Activated CD4-positive, alpha-beta T cell treated with anti-CD3 and anti-CD28 coated beads for 24 hours (primary cell): ENCODE measurements at places on chromosomes 2 and 18.
A peak's percentile ranks its signal among the peaks of the same experiment; 100 is the strongest.

DNA sequence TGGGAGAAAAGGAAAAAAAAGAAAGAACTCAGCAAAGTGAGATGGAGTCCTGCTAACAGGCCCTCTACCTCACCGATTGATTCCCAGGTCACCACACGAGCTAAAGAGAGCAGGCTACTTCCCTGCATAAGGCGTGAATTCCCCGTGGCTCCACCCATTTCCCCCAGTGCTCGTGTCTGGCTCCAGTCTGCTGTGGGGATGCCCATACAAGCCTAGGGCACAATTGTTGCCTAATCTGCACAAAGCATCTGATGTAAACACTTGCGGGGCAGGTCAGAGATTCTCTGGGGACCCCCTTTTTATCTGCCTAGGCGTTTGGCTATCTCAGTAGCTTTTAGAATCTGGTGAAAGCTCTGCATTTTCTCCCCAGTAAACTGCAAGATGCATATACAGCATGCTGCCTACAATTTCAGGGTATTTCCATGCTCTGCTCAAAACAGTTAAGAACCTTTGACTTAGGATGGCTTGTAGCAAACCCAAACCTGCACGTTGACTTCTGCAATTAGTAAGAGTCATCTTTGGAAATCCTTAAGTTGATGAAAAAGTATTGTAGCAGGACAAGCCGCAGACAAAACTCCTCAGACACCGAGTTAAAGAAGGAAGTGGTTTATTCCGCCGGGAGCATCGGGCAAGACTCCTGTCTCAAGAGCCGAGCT lies 34.8 kb downstream of the MYO3B start:
- DNase-seq: no peak

- DNase-seq: peak; percentile 50
These were observed 4.7 kb upstream of the HPCAL1 start for GRCh38 chr2:10297959-10298531.

DNA sequence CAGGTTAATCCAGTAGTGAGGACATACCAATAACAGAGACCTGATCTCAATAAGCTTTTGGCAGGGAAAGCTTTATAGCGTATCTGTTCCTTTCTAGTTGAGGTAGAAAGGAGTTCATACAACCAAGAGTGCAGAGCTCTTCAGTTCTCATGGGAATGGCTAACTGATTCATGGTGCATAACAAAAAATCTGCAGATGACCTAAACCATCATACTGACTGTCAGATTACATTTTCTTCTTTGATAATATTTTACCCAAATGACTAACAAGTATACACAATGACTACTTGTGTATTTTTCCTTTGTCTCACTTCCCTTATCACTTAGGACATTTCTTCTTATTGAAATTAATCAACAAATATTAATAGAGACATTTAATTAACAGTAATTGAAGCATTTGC lies 140.0 kb upstream of the SERTAD2 start:
- no peak for DNase-seq

- no peak for DNase-seq
These were observed 7.9 kb downstream of the ALPP start for GRCh38 chr2:232386490-232386739.

DNA sequence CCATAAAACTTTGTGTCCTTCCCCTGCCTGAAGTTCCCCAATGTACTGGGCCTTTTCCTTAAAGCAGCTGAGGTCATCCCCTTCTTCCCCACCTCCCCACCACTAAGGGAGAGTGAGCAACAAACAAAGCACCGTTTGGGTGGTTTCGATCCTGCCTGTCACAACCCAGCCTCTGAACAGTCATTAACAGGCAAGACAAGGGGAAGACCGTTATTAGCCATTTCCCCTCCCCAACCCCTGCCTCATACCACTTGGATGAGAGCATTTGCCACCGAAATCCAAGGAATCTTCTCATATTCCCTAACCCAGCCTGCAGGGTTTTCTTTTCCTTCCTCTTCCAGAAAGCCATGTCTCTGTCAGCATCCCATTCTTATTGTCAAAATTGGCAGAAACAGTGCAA lies 65.6 kb downstream of the STRADB start:
- DNase-seq: no peak

GRCh38 chr18:48917579-48918517 lies 32.9 kb downstream of the SMAD7 start:
- no peak for DNase-seq

DNA sequence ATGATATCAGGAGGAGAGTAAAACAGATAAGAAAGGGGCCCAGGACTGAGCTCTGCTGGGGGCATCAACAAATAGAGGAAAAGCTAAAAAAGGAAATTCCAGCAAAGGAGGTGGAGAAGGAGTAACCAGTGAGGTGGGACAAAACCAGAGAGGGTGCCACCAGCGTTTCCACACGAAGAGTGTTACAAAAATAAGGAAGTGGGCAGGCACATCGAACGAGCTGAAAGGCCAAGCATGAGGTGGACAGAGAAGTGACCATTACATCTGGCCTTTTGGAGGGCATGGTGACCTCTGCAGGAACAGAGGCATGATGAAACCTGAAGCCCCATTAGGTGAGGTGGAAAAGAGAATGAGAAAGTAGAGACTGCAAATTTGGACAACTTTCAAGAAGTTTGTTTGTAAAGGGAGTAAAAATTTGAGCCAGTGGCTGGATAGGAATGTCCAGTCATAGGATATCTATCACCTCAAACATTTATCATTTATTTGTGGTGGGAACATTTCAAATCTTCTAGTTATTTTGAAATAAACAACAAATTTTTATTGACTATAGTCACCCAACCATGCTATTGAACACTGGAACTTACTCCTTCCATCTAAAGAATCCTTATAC lies 18.4 kb upstream of the VIT start:
- DNase-seq: no peak

GRCh38 chr18:48136827-48137373 lies 206.4 kb upstream of the SMAD2 start:
- no peak for DNase-seq

- no peak for DNase-seq
These were observed 42.5 kb downstream of the PIEZO2 start for GRCh38 chr18:11106894-11107293.
